ENCODE measurements at places on chromosomes 5 and 9.

- no peak for DNase-seq
Measured at GRCh38 chr5:172574871-172575223, 66.2 kb upstream of the NEURL1B start.

DNA sequence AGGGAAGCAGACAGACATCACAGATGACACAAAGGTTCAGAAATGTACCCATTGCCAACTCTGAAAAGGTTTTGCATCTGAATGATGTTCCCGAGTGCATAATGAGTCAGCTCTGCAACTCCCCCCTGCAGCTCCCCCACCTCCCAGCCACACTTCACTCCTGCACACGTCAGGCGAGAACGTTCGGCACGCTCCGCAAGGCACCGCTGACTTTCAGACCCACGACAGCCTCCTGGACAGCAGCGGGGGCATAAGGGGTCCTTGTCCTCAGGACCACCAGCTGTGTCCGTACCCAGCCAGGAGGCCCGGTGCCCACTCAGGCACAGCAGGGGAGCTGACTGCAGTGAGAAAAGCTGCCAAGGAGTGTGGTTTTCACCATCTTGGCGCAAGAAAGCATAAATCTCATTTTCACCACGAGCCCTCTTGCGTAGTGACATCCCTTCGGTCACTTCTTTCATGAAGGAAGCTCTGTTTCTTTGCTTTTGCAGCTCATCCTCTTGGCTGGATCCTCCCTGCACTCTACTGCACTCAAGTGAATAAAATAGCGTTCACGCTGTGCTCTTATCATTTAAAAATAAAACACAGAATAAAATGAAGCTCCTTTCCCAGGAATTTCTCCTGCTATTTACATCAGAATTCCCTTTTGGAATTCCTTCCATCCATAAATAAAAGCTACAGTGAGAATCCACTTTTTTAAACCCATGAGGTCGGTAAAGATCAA is 9.9 kb downstream of the GFPT2 start:
- no peak for DNase-seq

GRCh38 chr9:33927694-33928093 is 110.7 kb downstream of the UBE2R2 start:
- no peak for DNase-seq

- no peak for DNase-seq
Measured at GRCh38 chr5:117207088-117207668, 632.6 kb upstream of the SEMA6A start.

- no peak for DNase-seq
Measured at GRCh38 chr5:137320056-137321045, 178.8 kb downstream of the SPOCK1 start.

DNA sequence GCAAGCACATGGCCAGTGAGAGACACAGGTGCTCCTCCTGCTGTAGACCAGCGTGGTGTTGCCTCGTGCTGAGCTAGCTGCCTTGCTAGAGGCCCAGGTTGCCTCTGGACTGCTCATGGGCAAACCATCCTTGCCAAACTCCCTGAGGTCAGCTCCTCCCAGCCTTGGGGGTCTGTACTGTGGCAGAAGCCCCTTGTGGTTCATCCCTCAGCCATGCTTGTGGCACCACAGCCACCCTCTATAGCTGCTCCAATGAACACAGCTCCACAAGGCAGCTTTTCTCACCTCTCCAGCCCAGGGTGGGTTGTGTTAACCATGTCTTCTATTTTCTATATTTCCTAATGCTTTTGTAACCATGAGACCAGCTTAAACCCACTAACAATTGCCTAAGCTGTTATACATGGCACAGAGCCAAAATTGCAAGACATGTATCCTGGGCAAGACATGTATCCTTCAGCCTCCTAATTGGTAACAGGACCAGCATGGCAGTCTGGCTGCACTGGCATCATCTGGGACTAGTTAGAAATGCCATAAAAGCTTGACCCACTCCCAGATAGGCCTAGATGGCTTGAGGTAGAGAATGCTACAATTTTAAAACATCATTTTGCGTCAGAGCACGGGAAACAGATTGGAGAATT is 183.1 kb upstream of the S1PR3 start:
- DNase-seq = no peak

DNA sequence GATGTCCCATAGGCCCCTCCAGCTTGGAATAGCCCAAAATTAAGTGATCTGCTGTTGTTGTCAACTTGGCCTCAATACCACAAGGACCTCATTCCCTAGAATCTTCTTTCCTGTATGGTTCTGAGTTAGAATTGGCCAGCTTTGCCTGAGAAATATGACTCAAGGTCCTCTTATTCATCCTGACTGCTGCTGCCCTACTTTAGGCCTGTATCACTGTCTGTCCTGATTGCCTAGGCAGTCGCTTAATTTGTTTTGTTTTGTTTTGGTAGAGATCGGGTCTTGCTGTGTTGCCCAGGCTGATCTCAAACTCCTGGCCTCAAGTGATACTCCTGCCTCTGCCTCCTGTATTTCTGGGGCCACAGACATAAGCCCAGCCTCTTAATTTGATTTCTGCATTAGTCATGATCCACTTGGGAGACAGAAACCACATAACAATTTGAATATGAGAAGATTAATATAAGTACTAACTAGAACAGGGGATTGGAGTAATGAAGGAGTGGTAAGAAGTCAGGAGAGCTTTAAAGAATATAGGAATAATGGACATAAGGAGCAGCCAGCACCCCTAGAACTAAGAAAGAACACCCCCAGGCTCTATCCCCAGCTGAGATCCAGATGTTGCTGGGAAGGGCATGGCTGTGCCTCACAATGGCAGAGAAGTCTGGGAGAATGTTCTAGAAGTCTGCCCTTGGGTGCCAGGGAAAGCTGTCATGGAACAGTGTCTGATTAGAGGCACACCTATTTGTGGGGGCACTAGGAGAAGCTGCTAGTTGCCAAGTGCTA is 4.6 kb downstream of the TEX53 start:
- DNase-seq = no peak
